Dermis microvascular lymphatic vessel endothelial cell (primary cell): ENCODE measurements at places on chromosomes 2 and 18.

DNA sequence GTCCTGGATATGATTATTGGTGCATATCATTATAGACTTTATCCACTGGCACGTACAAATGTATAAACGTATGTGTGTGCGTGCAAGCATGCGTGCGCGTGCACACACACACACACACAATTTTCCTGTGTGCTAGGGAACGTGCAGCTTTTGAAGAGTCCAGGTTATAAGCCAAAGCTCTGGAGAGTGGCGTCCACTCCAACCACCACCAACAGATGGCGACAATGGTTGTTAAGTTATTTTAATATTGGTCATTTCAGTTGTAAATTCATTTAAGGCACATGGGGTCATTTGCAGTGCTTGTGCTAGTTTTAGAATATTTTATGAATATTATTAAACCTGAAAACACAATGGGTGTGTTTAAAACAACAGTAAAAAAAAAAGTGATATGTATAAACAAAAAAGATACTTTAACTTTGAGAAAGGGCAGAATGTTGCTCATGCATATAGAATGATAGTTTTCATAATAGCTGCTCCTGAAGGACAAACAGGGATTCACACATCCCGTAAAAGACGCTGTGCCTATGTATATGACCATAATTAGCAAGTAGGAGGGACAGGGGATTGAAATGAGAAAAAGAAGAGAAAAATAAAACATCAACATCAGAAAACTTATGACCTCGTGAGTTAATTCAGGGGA is 124.2 kb upstream of the ITGB6 start:
- peak; percentile 55 for DNase-seq

DNA sequence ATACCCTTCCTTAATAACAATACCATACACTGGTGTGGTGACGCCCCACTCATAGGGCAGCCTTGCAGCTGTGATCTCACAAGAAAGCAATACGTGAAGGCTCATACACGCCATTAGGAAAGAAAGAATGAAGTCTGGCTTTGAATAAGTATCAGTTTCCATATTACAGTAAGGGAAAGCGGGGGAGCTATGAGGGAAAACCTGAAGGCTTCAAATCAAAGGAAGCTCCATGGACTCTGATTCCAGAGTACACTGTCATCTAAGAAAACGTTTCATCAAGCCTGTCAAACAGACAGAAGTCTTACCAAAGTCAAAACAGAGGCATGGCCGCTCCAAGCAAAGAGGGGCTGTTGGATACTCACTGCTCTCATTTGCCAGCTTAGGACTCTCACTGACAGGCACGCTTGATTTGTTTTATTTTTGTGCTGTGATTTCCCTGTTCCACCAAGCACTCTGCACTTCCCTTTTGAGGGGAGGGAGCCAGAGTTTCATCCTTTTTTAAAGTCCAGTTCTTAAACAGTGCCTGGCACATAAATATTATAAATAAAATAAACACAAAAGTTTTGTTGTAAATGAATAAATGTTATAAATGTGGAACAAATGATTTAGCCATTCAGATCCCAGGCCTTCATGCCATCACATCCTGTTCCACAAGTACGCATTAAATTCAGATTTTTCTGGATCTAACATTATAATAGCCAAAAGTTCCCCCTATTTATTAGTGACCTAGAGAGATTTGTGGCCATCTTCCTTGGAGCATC is 221.2 kb downstream of the PIEZO2 start:
- DNase-seq = no peak

DNA sequence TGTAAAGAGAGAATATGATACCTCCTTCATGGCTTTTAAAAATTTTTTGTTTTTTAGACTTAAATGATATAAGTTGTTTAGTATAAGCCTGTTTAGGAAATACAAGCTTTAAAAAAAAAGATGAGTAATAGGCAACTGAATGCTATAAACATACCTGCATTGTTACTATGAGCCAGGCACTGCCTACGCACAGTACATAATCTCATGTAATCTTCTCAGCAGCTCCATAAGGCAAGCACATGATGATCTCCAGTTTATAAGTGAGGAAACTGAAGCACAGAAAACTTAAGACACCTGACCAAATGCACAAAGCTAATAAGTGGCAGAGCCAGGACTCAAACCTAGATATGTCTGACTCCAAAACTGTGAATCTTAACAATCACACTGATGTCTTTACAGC is 156.3 kb upstream of the SLC1A4 start:
- no peak for DNase-seq

DNA sequence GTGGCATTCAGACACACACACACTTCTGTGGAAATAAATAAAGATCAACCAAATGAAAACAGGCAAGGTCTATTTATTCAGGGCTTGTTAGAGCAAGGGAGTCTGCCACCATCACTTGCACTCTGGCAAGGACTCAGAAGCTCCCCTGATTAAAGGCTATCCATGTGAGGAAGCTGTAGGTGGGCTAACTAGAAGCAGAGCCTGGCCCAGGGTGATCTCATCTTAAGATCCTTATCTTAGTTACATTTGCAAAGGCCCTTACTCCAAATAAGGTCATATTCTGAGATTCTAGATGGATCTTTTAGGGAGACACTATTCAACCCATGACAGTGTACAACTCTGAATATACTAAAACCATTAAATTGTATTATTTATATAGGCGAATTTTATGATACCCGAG is 190.0 kb upstream of the SRD5A2 start:
- DNase-seq = no peak

GRCh38 chr2:85708641-85709040 is 14.5 kb downstream of the GNLY start:
- DNase-seq = no peak

DNA sequence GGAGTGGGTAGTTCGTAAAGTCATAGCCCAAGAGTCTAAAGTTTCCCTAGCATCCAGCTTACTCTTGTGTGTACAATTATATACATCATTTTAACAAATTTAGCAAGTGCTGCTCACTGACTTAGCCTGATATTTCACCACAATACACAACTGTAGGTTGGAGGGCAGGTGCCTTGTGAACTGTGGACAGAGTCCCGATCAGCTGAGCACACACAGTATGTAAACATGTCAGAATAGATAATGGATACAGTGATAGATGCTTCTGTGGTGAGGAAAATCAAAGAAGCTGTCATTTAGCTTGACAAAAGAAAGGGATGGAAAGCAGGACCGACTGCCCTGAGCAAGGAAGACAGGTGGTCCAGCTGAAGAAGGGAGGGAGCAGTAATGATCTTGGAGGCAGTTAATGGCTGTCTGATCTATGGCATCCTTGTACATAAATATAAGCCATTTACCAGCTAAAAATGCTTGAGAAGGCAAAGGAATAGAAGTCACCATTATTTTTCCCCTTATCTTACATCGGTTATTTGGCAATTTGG is 372.8 kb upstream of the UBE2E3 start:
- no peak for DNase-seq

GRCh38 chr2:128984081-128984480 is 665.4 kb upstream of the HS6ST1 start:
- DNase-seq = no peak

- no peak for DNase-seq
These were observed 674.3 kb upstream of the NRXN1 start for GRCh38 chr2:51706220-51706619.

DNA sequence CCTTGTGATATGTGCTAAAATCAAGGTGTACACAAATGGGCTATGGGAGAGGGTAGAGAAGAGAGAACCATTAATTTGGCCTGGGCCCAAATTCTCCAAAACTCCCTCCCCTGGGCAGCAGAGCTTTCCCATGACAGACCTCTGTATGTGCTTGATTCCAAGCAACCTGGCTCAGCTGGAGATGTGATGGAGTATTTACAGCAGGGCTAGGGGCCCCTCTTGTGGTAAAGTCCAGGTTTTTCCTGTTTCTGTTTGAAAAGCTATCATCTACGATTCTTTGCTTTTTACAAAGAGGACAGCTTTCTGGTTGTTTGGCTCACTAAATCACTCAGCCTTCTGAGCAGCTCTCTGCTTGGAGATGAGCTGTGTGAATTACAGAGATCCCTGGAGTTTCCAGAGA is 40.3 kb downstream of the KCNS3 start:
- DNase-seq = no peak

DNA sequence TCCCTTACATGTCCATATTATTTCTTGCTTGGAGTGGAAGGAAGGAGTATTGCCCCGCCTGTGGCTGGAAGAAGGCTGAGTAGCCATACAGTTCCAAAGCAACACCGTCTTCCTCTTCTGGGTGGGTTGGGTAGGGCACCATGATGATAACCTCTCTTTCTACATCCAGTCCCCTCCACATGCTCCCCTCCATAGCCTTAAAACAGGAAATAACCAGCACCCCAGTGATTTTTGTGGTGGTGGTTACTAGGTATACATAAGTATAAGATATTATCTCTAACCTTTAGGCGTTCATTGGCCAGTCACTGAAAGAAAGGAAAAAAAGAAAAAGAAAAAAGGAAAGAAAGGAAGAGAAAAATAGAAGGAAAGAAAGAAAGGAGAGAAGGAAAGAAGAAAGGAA is 63.1 kb downstream of the CXCR4 start:
- no peak for DNase-seq

- no peak for DNase-seq
These were observed 6.2 kb upstream of the ALPG start for GRCh38 chr2:232400256-232401015.

DNA sequence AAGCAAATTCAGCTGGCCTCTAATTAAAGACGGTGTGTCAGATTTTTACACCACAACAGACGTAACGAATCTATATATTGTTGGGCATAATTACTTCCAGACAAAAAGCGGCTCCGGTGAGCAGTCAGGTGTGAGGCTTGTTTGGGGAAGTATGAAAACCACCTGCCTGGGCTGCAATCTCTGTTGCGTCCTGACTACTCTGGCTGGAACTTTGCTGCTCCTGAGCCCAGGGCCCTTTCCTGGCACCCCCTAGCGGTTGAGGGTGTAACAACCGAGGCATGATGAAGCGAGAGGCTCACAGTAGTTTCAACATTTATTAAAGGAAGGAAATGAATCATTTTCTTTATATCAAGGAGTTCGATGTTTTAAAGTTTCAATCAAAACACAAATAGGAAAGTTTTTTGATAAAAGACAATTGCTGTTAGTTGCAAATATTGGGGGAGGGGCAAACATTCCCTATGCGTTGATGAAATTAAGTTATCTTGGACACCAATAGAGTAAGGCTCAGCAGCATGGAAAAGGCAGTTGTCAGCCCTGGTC is 10.6 kb upstream of the ITGB6 start:
- peak; percentile 43 for DNase-seq

GRCh38 chr2:109613922-109614714 is at the start of the genes SEPTIN10 and SOWAHC:
Gene SEPTIN10, minus strand, starts transcription at chr2:109613966. Its CDS starts 139 bp downstream, at chr2:109613827.
Gene SOWAHC, plus strand, starts transcription at chr2:109614364. Its CDS starts 126 bp downstream, at chr2:109614490.
- DNase-seq = peak; percentile 95

DNA sequence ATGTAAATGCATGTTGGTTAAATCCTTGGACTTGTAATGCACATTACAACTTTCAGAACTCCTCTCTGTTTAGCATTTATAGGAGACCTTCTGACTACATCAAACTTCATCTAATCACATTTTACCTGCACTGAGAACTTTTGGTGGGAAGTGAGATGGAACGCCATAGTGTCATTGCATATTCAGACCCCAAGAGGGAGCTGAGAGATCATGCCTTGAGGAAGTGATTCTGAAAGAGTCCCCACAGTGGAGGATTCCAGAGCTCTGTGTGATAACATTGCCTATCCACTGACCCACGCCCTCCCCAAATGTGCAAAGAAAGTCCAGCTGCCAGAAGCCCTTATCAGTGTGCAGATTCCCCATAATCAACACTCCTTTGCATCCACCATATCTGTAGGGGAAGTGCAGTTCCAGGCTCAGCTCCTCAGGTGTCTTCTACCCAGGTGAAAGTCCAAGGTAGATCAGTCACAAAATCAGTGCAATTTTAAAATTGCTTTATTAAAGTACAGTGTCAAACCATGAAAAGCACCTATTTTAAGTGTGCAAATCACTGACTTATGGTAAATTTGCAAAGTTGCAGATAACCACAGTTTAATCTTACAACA is 212.4 kb downstream of the RPIA start:
- DNase-seq = peak; percentile 45

DNA sequence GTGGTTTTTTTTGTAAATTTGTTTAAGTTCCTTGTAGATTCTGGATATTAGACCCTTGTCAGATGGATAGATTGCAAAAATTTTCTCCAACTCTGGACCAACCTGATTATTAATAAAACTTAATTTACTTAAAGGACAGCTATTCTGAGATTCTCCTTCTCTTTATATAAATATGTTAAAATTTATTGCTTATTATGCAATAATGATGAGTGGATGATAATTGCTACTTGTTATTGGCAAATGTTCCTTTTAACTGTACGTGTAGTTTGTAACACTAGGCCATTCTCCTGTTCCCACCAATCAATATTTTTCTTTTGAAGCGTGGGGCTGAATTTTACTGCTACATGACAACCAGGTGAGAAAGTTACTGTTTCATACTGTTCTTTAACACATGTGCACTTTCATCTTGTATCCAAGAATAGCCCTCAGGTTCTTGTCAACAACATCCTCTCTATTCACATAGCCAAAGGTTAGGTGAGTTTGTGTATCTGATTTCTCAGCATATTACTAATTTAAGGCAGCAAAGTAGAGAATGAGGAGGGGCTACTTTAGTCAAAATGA is 16.6 kb upstream of the STK17B start:
- no peak for DNase-seq

- DNase-seq = no peak
These were observed 64.5 kb downstream of the ADI1 start for GRCh38 chr2:3454802-3455201.

DNA sequence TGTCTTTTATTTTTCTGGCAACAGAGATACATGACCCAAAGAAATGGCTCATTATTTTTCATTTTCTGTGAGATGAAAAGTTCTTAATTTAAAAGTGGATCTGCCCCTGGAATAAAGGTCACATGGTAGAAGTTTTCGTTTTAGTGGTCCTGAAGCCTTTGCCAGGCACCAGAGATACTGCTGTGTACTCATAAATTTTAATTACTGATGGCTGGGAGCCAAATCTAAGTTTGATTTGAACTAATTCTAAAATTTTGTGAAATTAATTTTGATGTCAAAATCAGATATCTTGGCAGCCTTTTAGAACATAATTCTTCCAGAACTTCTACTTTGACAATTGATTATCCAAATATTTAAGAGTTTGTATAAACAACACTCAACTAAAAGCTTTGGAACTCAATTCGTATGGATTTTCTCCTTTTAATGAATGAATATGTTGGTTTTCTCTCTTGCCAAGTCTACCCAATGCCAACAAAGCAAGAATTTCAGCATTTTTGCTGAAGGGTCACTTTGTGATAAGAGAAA is 128.5 kb upstream of the SP5 start:
- DNase-seq = no peak
